ENCODE measurements at places on chromosomes 6 and 20.

DNA sequence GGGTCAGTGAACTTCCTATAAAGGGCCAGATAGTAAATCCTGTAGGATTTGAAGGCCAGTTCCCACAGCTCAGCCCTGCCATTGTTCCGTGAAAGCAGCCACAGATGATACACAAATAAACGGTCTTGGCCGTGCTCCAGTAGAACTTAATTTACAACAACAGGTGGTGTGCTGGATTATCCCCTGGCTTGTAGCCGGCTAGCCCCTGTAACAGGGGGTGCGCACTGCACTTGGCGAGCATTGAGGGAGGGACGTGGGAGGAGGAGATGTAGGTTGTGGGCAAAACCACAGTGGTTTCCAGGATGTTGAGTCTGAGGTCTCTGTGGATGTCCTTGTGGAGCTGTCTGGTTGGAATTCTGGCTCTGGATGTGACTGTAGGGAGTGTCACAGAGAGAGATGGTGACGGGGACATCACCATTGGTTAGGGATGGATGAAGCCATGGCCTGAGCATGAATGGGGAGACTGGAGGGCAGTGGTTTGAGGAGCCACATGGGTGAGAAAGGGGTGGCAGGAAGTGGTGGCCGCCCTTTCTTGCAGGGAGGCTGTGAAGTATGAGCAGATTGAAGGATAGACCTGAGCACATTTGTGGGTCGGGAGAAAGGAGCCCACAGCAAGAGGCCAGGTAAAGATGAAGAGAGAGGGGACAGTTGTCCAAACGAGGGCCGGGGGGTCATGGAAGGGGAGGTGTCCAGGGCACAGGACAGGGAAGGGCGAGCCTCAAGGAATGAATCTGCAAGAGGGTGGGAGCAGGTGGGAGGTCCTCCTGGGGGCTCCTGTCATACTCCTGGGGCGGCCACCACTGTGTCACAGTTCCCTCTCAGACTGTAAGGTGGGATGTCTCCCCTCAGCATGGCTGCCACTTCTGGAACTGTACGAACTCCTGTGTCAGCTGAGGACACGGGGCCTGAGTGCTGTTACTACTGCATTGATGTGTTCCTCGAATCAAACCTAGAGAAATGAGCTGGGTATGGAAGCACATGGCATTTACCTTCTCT is 53.6 kb downstream of the CDH26 start:
- DNase-seq: no peak

DNA sequence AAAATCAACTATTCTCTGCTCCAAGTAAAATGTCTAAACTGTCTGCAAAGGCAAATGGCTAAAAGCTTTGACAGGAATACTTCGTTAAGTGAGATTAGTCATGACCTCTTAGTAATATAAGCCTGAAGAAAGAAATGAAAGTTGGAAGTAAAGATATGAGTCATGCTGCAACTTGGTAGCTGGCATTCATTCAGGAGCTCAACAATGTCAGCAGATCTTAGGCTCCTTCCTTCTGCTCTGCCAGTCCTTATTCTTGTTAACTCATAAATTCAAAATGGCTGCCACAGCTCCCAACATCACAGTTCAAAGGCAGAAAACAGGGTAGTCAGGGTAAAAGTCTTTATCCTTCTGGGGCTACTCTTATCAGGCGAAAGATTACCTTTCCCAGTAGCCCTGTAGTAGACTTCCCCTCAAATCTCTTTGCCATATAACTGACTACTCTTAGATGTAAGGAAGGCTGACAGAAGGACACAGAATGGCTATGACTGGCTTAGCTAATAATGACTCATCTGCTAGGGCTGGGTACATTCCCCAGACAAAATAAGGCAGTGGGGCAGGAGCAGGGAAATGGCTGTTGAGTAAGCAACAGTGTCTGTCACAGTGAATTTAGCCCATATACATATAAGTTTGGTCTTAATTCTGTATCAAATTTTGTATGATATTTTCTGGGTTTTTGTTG is 24.4 kb upstream of the C6orf62 start:
- no peak for DNase-seq

DNA sequence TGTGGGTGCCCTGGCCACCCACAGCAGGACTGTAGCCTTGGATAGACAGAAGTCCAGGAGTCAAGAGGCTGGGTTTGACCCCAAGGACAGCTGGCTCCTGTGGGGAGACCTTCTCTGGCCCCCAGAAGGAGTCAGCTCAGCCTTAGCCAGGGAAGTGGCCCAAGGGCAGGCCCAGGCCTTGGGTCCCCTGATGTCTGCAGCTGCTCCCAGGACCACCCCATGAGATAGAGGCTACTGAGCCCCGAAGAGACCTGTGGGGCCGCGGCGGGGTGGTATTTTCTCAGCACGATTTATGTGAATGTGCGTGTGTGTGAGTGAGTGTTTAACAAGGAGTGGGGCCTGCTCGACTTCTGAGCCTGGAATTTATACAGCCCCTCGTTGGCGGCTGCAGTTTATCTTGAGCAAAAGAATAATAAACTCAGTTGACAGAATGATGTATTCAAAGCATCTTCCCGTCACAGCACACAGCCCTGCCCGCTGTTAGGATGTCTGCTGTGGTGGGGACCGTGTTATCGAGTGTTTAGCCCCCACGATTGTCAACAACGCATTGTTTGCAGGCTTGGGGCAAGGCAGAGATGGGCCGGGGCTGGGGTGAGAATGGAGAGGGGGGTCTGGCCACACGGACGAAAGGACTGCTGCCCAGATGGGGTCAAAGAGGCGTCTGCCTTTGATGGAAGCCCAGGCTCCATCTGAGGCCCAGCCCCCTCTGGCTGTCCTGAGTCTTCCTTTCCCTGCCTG is 163.3 kb downstream of the VEGFA start:
- no peak for DNase-seq

- no peak for DNase-seq
Measured at GRCh38 chr6:7579851-7580250, 10.1 kb upstream of the SNRNP48 start.

GRCh38 chr6:108961985-108962384 is 113.8 kb downstream of the ARMC2 start:
- DNase-seq: no peak

- no peak for DNase-seq
Measured at GRCh38 chr6:15305496-15305895, 59.6 kb downstream of the JARID2 start.

- DNase-seq: no peak
Measured at GRCh38 chr6:33816911-33817310, 13.1 kb upstream of the MLN start.

- DNase-seq: no peak
Measured at GRCh38 chr6:108635505-108636226, 74.9 kb downstream of the FOXO3 start.

DNA sequence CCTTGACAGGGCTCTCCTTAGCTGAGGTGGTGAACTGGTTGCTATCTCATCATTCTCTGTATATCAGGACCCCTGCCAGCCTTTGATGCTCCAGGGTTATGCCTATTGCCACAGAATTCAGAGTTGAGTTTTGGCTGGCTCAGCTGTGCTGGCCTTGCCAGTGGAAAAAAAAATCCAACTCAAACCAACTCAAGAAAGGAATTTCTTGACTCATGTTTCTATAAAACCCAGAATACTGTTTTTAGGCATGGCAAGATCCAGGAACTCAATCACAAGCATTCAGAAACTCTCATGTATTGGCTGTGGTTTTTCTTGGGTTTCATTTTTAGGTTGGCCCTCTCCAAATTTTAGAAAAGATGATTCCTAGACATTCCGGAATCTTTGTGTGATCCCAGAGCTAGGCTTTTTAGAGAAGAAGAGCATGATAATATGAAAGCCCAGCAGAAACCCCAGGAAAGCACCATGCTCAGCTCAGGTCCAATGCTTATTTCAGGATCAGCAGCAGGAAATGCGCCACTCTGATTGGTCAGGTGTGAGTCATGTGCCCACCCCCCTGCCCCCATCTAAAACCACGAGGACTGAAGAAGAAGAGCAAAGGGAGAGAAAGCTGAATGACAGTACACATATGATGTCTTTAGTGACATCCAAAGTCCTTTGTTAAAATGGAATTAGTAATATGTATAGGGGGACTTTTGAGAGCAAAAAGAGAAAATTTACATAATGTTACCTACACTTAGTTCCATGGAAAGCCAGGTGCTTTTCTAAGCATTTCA is 122.9 kb downstream of the RNF144B start:
- DNase-seq: no peak

DNA sequence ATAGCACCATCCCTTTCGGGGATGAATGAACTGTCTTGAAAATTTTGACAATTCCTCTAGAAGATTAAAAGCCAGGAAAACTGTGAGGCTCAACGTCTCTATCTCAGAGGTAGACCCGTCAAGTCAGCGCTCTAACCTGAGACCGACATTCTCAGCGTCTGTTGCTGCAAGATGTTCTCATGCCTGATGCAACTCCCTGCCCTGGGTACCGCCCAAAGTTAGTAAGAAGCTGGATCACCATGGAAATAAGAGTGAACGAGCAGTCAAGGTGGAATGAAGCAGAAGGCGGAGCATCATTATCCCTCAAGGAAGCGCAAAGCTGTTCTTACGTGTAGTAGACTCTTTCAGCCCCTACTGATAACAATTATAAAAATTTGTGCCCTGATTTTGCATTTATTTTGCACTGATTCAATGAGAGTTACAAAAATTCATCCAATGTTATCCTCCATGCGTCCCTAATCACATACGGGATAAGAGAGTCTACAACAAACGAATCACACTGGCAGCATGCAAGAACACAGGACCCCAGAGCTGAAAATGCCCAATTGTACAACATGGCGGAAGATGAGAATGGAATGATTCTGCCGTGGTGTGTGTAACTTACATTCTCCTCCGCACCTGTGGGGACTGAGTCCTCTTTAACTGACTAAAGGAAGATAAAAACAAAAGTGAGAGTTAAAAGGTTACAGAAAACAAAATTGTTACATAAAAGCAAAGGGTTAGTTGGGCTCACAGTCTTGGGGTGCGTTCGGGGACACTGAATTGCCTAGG is 95.4 kb downstream of the BCAS1 start:
- no peak for DNase-seq

- no peak for DNase-seq
Measured at GRCh38 chr6:86963352-86963751, 26.0 kb downstream of the HTR1E start.

GRCh38 chr6:168007592-168008338 is 10.3 kb downstream of the KIF25 start:
- no peak for DNase-seq

- no peak for DNase-seq
Measured at GRCh38 chr20:47789764-47790579, 4.7 kb upstream of the SULF2 start.

DNA sequence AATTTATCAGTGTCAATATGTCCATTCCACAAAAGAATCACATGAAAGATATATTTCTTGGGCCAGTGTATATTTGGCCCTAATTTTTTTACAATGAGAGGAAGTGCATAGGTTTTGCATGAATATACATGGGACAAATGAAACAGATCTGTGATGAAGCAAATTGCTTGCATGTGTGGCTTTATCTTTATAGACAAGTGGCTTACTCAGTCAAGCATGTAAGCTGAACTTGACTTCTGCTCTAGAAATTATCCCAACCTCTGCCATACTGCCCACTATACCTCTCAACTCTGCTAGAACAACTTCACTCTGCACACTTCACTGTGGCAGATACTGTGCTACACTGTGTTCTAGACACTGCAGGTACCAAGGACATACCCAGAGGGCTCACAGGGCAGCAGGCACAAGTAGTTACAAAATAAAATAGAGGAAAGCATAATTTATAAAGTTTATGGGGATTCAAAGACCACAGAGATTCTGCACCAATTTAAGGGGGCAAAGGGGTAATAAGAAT is 349.2 kb upstream of the HSF2 start:
- DNase-seq: no peak

- no peak for DNase-seq
Measured at GRCh38 chr20:37673444-37673843, 20.4 kb upstream of the CTNNBL1 start.

DNA sequence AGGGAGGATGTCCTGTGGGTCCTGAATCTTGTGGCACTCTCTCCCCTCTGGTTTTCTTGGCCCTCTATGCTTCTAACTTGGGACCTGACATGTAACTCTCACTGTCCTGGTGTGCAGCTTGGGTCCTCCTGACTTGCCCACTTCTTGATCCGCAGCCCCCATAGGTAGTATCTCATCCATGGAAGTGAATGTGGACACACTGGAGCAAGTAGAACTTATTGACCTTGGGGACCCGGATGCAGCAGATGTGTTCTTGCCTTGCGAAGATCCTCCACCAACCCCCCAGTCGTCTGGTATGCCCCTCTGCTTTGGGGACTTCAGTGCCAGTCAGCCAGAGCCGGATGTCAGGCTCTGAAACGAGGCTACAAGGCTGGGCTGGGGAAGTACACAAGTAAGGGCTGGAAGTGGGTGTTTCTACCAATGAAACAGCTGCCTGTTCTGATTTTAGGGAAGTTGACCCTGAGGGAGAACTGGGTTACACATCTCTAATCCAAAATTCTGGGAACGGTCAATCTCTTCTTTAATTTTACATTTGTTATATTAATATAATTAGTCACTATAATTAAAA is 641 bp downstream of the DBNDD2 start:
- no peak for DNase-seq

DNA sequence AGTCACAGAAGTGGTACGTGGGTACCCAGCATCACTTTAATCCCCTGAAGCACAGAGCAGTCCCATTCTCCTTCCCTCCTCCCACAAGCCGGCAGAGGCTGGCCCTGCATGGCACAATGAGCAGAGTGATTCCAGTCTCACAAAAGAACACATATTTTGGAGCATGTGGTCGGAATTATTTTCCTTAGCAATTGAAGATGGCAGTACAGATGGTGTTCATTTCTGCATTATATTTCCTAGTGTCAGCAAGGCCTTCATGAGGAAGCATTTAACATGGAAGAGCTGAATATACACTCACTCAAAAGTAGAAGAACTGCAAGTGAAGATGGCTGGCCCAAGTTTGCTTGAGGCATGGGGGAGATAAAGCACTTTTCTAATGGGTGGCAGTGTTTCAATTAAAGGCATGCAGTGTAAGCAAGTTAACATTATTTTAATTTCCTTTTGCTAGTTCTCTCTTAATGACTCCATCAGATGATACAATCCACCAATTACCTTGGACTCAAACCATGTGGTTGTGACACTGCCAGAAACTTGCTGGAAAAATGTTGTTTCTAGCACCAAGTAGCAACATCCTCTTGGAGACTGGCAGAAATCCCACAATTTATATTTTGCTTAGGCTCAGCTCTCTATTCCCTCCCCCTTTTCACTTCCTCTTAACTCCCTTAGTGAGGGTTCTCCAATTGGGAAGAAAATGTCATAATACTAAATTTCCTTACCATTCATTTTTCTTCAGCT is 74.4 kb downstream of the ARHGAP18 start:
- DNase-seq: no peak

DNA sequence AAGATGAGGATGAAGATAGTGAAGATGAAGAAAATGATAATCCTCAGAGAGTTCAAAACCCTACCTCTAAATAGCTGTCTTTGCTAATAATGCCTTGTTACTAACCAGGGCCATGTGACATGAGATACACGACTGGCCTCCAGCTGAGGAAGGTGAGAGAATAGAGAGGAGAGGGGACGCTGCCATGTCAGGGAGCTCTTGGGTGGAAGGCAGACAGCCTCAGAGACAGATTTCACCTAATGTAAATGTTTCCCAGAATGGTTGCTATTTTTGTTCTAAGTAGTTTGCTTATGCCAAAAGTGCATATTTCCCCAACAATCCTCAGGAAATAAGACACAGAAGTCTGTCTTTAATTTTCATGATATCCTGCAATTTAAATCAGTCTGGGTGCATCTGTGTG is 138.4 kb downstream of the ELOVL4 start:
- no peak for DNase-seq
